KBM-7 (cell line): ENCODE measurements at places on chromosomes 3 and 15.

GRCh38 chr3:5498981-5499380 lies 311.5 kb downstream of the EDEM1 start:
- DNase-seq = no peak

GRCh38 chr3:193704431-193704830 lies 111.4 kb downstream of the OPA1 start:
- no peak for DNase-seq

GRCh38 chr15:71194286-71194685 lies 79.0 kb downstream of the THSD4 start:
- no peak for DNase-seq

- no peak for DNase-seq
Measured at GRCh38 chr3:125261031-125261430, 48.5 kb upstream of the SLC12A8 start.

DNA sequence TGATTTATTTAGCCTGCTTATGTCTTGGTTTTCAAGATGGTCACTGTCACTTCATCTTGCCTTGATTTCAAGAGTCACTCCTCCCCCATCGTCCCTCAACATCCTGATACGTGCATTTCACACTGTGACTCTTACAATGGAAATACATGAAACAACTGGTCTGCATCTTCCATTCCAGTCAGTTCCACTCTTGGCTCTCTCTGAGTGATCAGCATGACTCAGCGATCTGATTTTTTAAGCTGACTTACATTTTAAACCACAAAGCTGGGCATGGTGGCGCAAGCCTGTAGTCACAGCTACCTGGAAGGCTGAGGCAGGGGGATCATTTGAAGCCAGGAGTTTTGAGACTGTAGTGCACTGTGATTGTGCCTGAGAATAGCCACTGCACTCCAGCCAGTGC lies 271.2 kb upstream of the ROPN1 start:
- DNase-seq = peak; percentile 31

- no peak for DNase-seq
Measured at GRCh38 chr3:16529264-16529663, 15.8 kb upstream of the RFTN1 start.

- no peak for DNase-seq
Measured at GRCh38 chr15:70876011-70876410, 16.2 kb downstream of the THAP10 start.

GRCh38 chr15:98649472-98650416 lies 1.4 kb downstream of the IGF1R start:
- DNase-seq = peak; percentile 54

- DNase-seq = no peak
Measured at GRCh38 chr3:186374376-186374775, 12.3 kb upstream of the DGKG start.

- DNase-seq = peak; percentile 66
Measured at GRCh38 chr15:77858792-77859490, 218.6 kb downstream of the TBC1D2B start.

- no peak for DNase-seq
Measured at GRCh38 chr3:24538891-24539290, 44.2 kb upstream of the THRB start.

- DNase-seq = peak; percentile 36
Measured at GRCh38 chr3:32309654-32310242, 71.3 kb downstream of the CMTM8 start.

- no peak for DNase-seq
Measured at GRCh38 chr3:94612631-94613030, 549.8 kb downstream of the NSUN3 start.

DNA sequence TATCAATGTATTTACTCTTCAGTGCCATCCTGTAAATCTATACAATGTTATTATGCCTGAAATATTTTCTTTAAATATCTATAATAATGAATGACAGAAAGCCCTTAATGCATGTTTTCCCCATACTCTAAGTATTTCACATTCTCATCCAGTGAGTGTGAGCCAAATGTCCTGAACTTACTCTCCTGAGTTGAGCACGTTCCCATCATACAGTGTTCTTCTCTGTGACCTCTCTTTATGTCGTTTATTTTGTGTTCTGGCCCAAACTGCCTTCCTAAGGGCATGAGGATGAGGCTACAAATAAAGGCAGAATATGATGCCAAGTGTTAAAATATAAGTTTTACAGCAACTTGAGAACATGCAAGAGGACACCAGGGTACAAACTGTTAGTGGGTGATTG lies 3.3 kb downstream of the OSBPL10 start:
- no peak for DNase-seq

DNA sequence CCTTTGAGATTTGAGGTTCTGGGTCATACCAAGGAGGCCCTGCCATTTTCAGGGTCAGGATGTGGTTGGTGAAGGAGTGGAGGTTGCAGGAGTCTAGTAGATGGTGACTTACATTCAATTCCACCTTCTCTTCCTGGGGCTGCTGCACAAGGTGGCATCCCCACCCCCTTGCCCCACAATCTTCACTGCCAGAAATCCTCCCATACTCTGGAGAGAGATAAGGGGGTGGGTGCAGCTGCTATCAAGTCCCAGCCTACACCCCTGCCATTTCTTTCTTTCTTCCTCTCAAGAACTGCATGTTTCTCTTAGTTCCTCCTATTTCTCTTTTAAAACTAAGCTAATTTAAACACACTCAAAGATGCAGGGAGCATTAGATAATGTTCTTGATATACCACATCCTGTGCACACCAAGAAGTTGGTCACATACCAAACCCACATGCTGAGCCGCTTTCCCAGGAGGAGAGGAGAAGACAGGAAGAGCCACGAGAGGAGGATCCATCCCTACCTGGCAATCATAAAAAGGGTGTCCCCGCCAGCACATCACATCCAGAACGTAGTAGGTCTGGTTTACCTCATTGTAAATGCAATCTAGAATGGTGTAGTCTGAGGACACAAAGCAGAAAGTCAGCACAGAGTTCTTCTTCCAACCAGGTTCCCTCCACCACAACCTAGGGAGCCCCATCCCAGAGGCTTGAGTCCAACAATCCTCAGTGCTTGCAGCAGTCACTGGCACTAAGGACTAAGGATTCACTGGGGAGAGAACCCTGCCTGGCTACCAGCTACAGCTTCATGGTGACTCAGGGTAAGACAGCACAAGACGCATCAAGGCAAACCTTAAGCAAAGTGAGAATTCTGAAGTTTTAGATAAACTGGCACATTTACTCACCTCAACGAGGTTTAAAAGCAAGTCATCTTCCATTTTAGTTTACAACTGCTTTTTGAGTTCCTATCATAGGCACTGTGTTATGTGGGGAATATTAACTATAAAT lies 18.5 kb downstream of the SNUPN start:
- DNase-seq = peak; percentile 85

DNA sequence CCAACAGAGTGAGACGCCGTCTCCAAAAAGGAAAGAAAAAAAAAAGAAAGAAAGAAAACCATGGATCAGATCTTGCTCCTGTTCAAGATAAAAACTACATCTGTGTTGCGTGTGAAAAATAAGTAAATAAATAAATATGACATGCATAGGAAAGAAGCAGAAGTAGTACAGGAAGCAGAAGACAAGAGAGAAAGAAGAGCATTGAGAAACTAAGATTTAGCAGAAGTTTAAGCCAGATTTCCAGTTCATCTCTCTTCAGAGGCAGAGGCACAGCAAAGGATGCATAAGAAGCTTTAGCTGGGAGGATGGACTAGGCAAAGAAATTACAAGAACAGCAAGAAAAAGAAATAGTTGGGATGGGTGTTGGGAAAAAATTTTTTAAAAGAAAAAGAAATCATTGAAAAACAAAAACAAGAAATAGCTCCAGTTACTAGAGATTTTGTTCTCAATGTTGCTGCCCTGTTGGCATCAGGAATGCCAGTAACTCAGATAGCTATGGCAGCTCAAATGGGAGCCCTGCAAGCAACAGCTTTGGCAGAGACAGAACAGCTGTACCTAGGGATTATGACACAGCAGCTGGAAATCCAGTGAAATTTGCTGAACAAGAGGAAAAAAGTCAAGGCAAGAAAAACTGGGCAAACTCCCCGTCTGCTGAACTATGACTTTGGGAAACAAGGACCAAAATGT lies 17.3 kb downstream of the AP3S2 start:
- no peak for DNase-seq

DNA sequence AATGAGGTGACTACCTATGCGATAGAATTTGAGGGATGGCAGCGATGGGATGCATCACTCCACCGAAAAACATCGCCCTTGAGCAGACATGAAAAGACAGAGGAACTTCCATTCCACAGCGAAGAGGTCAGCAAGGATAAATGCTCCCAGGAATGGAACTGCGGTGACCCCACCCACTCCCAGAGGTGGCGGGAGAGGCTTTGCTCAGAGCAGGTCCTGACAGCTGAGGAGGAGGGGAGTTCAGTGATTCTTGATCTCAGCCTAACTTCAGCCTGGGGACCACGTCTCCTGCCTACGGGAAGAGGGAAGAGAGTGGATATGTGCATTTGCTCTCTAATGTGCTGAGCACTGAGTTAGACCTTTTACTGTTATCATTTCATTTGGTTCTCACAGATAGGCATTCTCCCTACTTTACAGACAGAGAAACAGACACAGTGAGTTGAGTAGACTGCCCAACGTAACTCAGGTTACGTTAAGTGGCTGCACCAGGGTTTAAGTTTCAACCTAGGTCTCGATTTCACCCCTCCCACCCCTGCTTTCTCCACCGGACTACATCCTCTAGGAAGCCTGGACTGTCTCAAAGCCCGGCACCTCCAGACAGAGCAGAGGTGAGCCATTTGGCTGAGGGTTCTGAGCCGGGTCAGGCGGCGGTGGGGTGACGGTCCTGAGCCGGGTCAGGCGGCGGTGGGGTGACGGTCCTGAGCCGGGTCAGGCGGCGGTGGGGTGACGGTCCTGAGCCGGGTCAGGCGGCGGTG lies 170.0 kb downstream of the RAB11A start:
- DNase-seq = no peak

DNA sequence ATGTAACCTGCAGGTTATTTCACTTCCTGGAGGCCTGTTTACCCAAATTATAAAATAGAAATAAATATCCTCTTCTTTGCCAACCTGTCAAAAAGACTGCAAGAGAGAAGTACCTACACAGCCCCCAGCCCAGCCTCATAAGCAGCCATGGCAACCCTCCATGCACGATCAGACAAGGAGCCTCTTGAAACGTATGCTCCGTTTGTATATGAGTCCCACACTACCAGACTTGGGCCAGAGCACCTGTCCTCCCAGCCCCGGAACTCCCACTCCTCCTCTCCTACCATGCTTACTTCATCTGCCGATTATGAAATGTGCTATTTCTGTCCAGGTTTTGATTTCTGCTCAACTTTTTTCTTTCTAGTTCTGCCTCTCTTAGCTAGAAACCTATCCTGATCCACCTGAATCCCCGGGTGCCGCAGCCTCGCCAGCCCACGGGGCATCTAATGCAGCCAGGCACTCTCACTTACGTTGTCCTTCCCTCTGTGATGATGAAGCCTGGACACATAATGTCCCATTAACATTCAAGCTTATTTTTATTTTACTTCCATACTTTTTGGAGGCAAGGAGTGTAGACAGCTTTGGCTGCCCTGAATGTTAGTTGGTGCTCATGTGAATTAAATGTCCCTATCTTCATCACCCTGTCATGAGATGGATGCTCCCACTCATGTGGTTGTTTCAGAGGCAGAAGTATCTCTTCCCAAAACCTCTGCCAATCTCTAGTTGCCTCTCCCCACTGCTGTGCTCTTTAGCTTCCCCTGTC lies 73.8 kb downstream of the MB21D2 start:
- DNase-seq = no peak

GRCh38 chr3:154886437-154886836 lies 193.7 kb upstream of the MME start:
- no peak for DNase-seq

DNA sequence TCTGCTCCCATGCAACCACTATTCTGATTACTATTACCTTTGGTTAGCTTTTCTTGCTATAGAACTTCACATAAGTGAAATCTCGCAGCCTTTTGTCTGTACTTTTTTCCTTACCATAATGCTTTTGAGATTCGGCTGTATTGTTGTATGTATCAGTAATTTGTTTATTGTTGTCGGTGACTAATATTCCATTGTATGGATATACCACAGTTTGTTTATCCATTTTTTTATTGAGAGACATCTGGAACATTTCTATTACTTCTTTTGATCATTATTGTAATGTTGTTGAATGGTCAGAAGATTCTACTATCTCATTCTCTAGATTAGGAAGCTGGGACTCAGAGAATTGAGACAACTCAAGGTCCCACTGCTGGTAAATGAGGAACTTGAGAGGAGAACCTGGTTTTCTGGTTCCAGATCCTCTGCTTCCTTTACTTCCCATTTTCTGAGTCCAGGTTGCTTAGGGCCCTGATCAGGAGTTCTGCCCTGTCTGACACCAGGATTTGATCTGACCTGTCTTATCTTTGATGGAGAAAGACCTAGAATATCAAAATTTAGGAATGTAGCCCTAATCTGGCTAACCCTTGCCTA lies 18.2 kb upstream of the SPTSSB start:
- peak; percentile 51 for DNase-seq

- DNase-seq = no peak
Measured at GRCh38 chr3:135667061-135667460, 298.5 kb upstream of the PPP2R3A start.

DNA sequence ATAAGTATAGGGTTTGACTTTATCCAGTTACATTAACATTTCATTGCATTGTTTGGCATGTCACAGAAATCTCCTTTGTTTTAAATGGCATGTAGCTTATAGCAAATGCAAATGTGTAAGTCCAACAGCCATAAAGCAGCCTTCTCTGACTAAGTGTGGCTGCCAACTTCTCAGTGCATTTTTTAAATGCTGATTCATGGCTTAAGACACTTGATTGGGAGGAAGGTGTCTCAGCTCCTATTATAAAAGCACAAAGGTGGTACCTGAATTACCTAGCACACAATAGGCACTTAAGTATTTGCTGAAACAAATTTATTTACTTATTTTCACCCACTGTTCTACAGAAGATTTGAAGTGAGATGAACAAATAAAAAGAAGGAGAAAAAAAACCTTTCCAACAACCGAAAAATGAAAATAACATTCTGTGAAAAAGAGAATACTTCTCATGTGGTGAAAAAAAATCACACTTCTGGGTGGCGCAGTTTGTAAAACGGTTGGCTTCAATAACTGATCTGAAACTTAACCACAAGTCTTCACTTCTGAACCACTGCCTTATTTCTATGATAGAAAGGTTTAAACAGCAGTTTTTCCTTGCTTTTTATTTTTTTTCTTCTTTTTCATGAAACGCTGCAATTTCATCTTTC lies 105.5 kb upstream of the ICE2 start:
- DNase-seq = no peak

DNA sequence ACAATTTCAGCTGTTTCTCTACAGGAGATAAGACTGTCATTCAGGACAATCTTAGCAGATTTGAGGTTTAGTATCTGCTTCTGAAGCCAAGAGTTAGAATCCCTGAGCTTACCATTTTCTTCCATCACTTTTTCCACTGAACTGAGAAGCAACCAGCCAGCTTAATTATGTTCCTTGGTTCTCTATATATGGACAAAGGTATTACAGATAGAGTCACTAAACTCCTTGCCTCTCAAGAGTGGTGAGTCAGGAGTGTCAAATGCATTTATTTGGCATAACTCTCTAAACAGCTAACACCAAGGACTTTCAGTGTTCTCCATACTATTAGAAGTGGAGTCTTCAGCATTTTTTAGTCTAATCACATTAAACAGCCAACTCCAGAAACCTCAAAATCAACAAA lies 239.3 kb downstream of the ALCAM start:
- DNase-seq = no peak

- no peak for DNase-seq
Measured at GRCh38 chr3:128076483-128077201, 24.4 kb downstream of the SEC61A1 start.
